ENCODE measurements at places on chromosomes 12 and 14.

GRCh38 chr12:67623259-67623658 is 25.3 kb upstream of the DYRK2 start:
- no peak for DNase-seq

GRCh38 chr14:98347686-98348085 is 924.3 kb downstream of the BCL11B start:
- no peak for DNase-seq

DNA sequence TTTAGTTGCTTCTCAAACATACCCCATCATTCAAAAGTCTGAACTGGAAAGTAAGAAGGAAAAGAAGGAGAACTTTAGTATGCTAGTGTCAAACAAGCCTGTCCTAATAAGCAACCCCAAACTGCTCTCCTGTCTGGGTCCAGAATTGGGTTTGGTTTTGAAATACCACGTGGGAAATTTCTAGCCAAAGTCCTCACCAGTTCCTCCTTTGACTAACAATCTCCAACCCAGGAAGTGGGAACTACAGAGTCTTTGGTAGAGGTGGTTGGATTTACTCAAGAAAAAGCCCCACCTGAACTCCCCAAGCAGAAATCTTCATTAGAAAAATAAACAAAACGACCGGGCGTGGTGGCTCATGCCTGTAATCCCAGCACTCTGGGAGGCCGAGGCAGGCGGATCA is 17.4 kb upstream of the EIF4B start:
- no peak for DNase-seq

GRCh38 chr14:37089410-37089809 is 83.0 kb downstream of the SLC25A21 start:
- no peak for DNase-seq

GRCh38 chr12:94062796-94063635 is 85.4 kb upstream of the PLXNC1 start:
- DNase-seq = no peak

Data from brain (organoid and tissue), 16 donors.